BJ (cell line): ENCODE measurements at places on chromosomes 12 and 14.

DNA sequence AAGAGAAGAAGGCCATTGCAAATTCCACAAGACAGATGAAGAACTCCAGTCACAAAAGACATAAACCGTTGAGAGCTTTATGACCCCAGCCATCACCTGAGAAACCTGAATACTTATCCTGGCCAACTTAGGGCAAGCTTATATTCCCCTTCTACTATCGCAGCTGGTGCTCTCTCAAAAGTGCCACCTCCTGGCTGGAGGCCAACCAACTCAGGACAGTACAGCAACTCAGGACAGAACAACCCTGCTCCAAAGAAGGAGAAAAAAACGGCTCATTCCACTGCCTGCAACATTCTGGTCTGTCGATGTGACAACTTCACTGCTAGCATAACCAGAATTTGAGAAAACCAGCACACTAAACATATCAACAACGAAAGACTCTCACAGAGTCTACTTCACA lies 9.7 kb upstream of the KRT6B start:
- no peak for DNase-seq

GRCh38 chr12:55885113-55885512 lies 42.4 kb upstream of the MMP19 start:
- DNase-seq: no peak

GRCh38 chr14:101248840-101249675 lies 312.2 kb upstream of the DIO3 start:
- DNase-seq: no peak

DNA sequence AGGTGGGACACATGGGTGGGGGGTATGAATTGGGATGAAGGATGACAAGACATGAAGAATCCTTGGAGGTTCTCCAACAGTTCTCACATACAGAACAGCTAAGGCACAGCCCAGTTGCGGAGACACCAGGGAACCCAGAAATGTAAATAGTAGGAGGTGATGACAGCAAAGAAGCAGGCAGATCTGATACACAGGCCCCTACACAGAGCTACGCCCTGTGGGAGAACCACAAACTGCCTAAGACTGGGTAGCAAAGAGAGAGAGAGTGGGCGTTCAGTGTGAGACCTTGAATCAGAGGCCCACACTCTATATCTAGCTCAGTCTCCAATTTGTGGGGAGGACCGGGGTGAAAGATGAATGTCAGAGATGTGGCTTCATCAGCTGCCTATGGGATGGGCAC lies 9.5 kb upstream of the NUMB start:
- DNase-seq: no peak

DNA sequence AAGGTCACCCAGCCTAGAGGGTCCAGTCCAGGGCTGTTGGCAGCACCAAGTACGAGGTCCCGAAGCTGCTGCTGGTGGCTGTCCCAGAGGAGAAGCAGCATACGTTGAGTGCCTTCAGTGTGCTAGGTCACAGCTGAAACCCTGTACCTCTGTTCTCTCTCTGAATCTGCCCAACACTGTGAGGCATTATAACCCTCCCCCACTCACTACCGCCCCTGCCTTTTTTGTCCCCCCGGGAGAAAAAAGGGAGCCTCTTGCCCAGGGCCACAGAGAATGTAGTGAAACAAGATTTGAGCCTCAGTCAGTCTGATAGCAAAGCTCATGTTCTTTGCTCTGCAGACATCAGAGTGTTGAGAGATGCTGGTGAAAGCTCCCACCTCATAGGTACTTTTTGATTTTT lies 53.4 kb downstream of the PPP2R5C start:
- DNase-seq: no peak

DNA sequence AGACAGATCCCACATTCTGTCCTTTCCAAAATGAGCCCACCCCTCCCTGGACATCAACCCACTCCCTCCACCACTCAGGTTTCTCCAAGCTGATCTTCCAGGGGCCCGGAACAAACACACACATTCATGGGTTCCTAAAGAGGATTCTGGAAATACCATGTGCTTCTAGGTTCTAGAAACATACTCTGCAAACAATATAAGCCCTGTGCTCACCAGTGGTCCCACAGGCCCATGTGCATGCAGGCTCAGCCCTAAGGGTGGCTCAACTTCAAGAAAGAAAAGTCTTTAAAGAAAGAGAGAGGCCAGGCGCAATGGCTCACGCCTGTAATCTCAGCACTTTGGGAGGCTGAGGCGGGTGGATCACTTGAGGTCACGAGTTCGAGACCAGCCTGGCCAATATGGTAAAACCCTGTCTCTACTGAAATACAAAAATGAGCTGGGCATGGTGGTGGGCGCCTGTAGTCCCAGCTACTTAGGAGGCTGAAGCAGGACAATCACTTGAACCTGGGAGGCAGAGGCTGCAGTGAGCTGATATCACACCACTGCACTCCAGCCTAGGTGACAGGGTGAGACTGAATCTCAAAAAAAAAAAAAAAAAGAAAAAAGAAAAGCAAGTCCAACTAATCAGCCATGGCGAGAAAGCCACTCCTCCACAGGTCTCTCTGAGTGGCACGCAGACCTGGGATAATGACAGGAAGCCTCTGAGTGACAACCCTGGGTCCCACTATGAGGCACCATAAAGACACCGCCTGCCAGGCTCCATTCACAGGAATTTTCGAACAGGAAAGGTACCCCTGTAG lies 59.5 kb upstream of the PNMA1 start:
- DNase-seq: no peak

- no peak for DNase-seq
These were observed 24.7 kb upstream of the IRF2BPL start for GRCh38 chr14:77053046-77053841.

DNA sequence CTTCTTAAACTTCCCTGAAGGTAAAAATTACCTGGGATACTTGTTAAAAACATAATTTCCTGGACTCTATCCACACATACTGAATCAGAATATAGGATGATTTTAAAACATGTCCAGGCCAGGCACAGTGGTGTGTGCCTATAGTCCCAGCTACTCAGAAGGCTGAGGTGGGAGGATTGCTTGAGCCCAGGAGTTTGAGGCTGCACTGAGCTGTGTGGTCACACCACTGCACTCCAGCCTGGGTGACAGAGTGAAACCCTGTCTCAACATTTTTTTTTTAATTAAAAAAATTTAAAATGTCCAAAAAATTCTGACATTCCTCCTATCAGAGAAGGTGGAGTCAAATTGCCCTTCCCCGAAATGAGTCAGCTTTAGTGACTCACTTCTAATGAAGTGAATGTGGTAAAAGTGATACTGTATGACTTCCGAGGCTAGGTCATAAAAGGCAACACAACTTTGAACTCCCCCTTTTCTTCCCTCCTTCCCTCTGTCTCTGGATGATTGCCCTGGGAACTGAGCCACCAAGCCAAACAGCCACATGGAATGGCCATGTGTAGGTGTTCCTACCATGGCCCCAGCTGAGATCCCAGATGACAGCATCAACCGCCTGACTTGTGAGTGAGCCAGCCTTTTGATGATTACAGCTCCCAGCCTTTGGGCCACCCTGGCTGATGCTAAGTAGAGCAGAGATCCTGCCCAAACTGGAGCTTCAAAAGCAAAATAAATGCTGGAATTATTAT lies 36.3 kb downstream of the LIMA1 start:
- peak; percentile 99 for DNase-seq

DNA sequence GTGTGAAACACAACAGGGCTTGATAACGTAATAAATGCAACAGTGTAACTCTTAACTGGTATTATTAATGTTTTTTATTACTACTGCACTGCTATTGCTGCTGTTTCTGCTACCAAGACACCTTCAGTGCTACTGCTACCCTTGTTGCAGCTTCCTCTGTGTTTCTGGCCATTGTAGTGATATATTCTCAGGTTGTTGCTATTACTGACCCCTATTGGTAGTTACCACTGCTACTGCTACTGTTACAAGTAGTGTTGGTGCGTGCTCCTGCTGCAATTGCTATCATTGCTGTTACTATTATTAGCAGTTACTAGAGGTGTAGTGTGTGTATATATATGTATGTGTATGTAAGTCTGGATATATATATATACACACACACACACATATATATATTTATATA lies 87.2 kb upstream of the PTPRB start:
- no peak for DNase-seq

DNA sequence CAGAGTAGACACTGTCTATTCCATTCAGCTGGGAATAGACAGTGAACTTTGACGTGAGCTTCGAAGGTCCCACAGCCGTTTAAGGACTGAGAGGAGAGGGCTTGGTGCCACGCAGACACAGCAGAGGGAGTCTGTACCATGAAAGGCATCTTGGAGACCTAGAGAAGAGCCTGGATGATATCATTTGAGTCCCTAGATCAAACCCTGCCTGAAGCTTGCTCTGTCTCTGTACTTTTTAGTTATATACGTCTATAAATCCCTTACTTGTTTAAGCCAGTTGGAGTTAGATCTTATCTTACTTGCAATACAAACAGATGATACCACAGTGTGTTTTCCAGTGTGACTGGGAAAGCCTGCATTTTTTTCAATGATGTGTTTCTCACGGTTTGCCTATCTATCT lies 128.9 kb upstream of the RTL1 start:
- DNase-seq: no peak

GRCh38 chr14:102554821-102555819 lies 37.3 kb upstream of the RCOR1 start:
- DNase-seq: no peak
